ENCODE measurements at places on chromosomes 5 and 9. TPM values are rescaled to one million over a fixed set of nuclear protein-coding genes. Genes with fewer than 3 reads are reported as not detected.

DNA sequence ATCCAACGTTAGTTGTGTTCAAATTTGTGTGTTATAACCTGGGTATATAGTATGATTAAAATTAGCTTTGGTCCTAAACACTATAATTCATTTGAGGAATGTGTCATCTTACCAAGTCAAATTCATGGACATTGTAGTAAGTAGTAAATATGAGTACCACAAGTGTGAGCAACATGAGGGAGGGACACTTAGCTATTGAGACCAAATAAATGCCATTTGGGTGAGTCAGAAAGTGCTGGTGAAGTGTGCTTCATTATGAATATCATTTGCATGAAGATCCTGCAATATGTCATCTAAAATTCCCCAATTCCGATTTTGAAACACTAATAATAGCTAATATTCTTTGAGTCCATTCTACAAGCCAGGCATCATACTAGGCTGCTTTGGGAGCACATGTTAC is 336.7 kb upstream of the KIF2A start:
- no peaks in the 10 kb centered on the region for H3K27me3 ChIP-seq
- no peaks in the 10 kb centered on the region for H3K36me3 ChIP-seq
- H3K4me1 ChIP-seq, result no peaks in the 10 kb centered on the region

- no peak overlapping the region for H3K4me3 ChIP-seq
- no peak overlapping the region for H3K27ac ChIP-seq
- no peaks in the 10 kb centered on the region for H3K4me1 ChIP-seq
- no peaks in the 10 kb centered on the region for H3K27me3 ChIP-seq
- DNase-seq, result no peak
- H3K36me3 ChIP-seq, result no peaks in the 10 kb centered on the region
Observed at GRCh38 chr5:99068944-99069650, 140.3 kb upstream of the CHD1 start.

DNA sequence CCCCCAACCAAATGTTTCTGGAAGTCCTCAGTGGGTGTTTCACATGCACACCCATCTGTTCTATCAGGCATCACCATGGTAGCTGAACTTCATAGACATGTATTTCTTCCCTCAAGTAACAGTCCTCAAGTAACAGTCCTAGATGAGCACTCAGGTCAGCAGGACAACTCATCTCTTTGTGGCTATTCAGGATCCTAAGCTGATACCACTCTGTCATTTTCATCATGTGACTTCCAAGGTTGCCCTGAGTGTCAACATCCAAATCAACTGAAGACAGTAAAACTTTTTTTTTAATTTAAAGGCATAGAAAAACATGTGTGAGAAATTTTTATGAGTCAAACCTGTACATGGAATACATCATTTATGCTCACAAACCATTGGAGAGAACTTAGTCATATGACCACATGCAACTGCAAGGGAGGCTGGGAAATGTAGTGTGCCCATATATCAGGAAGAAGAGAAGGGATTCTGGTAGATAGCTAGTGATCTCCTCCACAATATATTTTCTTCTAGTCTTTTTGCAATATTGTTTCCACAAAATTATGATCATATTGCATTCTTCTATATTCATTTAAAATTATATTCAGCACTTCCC is 64.2 kb upstream of the FST start:
- DNase-seq, result no peak
- no peaks in the 10 kb centered on the region for H3K4me1 ChIP-seq
- H3K27me3 ChIP-seq, result no peaks in the 10 kb centered on the region

DNA sequence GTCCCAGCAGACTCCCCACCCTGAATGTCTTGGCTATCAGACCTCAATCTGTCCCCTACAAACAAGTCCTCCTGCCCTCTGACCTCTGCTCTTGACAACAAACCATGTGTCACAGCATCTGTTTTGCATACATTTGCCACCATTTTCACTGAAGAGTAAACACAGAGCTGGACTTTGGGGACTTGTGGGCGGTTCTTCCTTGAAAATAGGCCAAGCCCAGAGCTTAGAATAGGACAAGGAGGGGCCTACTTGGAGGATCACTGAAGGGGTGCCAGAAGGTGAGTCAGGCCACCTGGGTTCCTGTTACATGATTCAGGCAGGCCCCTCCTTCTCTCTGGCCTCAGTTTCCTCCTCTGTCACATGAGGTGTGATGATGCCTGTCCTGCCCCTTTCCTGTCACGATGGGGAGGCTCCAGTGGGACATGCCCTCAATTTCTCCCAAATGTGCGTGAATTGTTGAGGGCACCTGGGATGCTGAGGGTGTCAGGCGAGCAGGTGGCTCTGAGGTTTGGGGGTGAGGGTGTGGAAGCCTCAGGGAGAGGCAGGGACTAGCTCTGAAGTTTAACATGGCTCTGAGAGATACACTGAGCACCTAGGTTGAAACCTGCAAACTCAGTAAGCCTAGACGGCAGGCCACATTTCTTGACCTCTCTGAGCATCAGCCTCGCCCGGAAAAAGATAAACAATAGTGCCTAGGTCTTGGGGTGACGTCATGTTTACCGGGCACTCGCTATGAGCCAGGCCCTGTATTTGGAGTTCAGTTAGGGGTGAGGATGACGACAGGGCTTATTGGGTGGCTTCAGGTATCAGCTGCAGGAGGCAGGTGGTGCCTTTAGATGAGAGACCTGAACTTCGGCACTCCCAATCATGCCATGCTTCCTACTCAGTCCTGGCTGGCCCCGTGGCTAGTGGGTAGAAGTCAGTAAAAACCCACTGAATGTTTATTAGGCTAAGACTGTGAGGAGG is 107.6 kb upstream of the PITX1 start:
- no peaks in the 10 kb centered on the region for H3K4me1 ChIP-seq
- DNase-seq, result peak; percentile 58
- H3K27me3 ChIP-seq, result no peaks in the 10 kb centered on the region
- no peaks in the 10 kb centered on the region for H3K36me3 ChIP-seq
- peak overlapping the region; percentile 38 for H3K27ac ChIP-seq
- no peak overlapping the region for H3K4me3 ChIP-seq

The DIPK1B gene
- 0.82 TPM for total RNA-seq

The MYOZ3 gene
- 0.32 TPM for total RNA-seq

The FGF1 gene
- total RNA-seq, result not detected

The PTPN3 gene
- total RNA-seq, result 23.6 TPM

The SERF1A gene
- total RNA-seq, result 8.9 TPM

DNA sequence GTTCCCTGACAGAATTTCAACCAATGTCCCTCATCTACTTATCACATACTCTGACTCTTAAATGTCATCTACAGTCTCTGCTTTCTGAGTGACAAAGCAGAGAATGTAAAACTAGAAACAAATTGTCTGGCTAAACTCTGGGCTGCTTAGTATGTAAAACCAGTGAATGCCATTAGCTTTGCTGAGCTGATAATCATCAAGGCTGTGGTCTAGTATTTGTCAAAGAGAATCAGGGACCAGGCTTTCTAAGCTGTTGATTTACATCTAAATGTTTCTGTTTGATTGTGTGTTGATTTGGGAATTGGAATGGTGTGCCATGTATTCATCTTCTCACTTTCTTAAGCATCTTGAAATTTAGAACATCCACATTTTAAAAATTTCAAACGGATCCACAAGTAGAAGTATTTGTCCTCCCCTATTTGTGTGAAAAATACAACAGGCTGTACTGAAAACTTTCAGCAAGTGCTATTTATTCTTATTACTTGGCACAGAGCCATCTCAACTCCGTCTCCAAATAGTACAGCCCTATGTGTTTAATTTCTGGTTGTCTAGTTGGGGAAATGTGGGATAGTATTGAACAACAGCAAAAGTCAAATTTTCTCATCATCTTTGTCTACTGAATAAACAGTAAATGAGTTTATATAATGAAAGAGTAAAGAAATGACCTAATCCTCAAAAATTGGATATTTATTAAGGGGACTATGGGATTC is 251.5 kb downstream of the KCTD16 start:
- no peak for DNase-seq
- no peaks in the 10 kb centered on the region for H3K36me3 ChIP-seq
- H3K4me3 ChIP-seq, result no peak overlapping the region

GRCh38 chr5:121031491-121031890 is 567.4 kb downstream of the PRR16 start:
- H3K36me3 ChIP-seq, result no peaks in the 10 kb centered on the region
- H3K4me1 ChIP-seq, result no peaks in the 10 kb centered on the region
- H3K27ac ChIP-seq, result no peak overlapping the region
- H3K4me3 ChIP-seq, result no peak overlapping the region
- no peaks in the 10 kb centered on the region for H3K27me3 ChIP-seq
- DNase-seq, result peak; percentile 16

GRCh38 chr5:161548487-161549094 is 2.1 kb upstream of the GABRB2 start:
- peak; percentile 30 for DNase-seq
- no peaks in the 10 kb centered on the region for H3K36me3 ChIP-seq
- H3K4me1 ChIP-seq, result no peaks in the 10 kb centered on the region
- H3K4me3 ChIP-seq, result peak overlapping the region; percentile 41

The CEL gene
- total RNA-seq, result 0.61 TPM

GRCh38 chr9:128146591-128147120 is 2.6 kb upstream of the LCN2 start:
- no peak overlapping the region for H3K4me3 ChIP-seq
- H3K27me3 ChIP-seq, result no peaks in the 10 kb centered on the region
- no peaks in the 10 kb centered on the region for H3K36me3 ChIP-seq
- H3K4me1 ChIP-seq, result peaks cover 9% of the 10 kb centered on the region
- no peak overlapping the region for H3K27ac ChIP-seq
- no peak for DNase-seq

GRCh38 chr9:102113191-102113590 is 374.7 kb upstream of the GRIN3A start:
- no peaks in the 10 kb centered on the region for H3K36me3 ChIP-seq
- DNase-seq, result no peak
- H3K4me3 ChIP-seq, result no peak overlapping the region
- H3K4me1 ChIP-seq, result no peaks in the 10 kb centered on the region
- no peak overlapping the region for H3K27ac ChIP-seq

The HSPA9 gene
- 289 TPM for total RNA-seq

- peak overlapping the region; percentile 4 for H3K27ac ChIP-seq
- peaks cover 9% of the 10 kb centered on the region for H3K4me1 ChIP-seq
- no peak for DNase-seq
- no peak overlapping the region for H3K4me3 ChIP-seq
- no peaks in the 10 kb centered on the region for H3K27me3 ChIP-seq
Observed at GRCh38 chr5:177388521-177389052, 4.4 kb downstream of the SLC34A1 start.

DNA sequence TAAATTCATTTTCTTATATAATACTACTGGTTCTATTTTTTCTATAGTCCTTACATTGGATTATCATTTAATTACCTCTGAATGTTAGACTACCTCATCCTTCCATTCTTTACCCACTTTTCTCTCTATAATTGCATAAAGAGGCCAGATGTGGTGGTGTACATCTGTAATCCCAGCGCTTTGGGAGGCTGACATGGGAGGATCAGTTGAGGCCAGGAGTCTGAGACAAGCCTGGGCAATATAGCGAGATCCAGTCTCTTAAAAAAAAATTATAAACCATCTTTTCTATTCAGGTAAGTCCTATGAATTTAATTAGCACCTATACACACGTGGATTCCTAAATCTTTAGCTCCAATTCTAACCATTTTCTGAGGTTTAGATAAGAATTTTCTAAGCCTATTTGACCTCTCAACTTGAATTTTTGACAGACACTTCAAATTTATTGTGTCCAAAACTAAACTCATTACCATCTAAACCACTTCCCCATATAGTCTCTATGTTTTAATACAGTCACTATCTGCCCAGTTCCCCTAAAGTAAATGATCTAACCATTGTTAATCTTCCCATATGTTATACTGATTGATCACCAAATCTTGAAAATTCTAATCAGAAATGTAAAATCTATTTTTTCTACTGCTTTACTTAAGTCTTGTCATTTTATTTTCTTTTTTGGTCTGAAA is 33.0 kb upstream of the CHD1 start:
- no peak for DNase-seq
- H3K27me3 ChIP-seq, result no peaks in the 10 kb centered on the region
- no peak overlapping the region for H3K4me3 ChIP-seq
- H3K4me1 ChIP-seq, result no peaks in the 10 kb centered on the region
- no peaks in the 10 kb centered on the region for H3K36me3 ChIP-seq

The NR5A1 gene
- 0.82 TPM for total RNA-seq

DNA sequence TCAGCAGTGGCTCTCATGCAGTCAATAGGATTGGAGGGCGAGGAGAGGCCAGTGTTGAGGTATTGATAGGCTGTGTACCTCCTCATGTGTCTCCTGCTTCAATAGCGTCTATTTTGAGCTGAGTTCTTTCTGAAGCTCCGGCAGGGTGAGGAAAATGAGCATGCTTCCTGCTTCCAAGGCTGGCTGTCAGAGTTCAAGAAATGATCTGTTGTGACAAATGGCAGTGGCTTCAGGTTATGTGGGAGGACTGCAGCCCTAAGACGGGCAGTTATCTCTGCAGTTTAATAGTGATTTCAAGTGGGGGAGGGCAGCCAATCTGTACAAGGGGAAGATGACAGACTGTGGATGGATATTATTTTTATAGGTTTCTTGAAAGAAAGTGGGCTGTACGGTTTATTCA is 54.0 kb upstream of the CXCL14 start:
- no peak overlapping the region for H3K4me3 ChIP-seq
- no peaks in the 10 kb centered on the region for H3K4me1 ChIP-seq
- peak; percentile 1 for DNase-seq
- no peaks in the 10 kb centered on the region for H3K36me3 ChIP-seq
- H3K27me3 ChIP-seq, result no peaks in the 10 kb centered on the region

DNA sequence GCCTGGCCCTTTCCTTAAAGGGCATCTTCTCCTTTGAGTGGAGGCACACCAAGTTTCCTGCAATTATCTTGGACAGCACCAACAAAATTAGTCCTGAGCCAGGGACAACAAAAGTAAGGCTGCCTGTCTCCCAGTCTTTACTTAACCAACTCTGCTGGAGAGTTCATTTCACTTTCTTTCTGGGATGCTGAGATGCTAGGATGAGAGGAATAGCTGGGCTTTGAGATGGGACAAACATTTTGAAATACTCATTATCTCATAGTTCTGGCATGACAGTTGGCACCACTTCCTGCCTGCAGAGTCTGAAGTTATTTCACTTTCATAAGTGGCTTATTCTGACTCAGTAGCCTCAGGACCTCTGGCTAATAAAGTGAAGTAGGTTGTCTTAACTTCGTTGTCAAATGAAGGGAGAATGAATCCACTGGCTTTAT is 157.0 kb downstream of the C9orf152 start:
- no peak for DNase-seq
- peaks cover 12% of the 10 kb centered on the region for H3K27me3 ChIP-seq
- H3K4me1 ChIP-seq, result peaks cover 9% of the 10 kb centered on the region
- no peak overlapping the region for H3K4me3 ChIP-seq
- peak overlapping the region; percentile 42 for H3K27ac ChIP-seq
- H3K36me3 ChIP-seq, result no peaks in the 10 kb centered on the region
